Peyer's patch (tissue), 4 donors: ENCODE measurements at places on chromosomes 6 and 20. TPM values are rescaled to one million over a fixed set of nuclear protein-coding genes. Genes with fewer than 3 reads are reported as not detected.
A peak's percentile ranks its signal among the peaks of the same experiment; 100 is the strongest.

The STMND1 gene
- total RNA-seq, result not detected

The ADAM33 gene
- 5.6 TPM for total RNA-seq

The DEFB132 gene
- not detected for total RNA-seq

The SLC17A3 gene
- not detected for total RNA-seq

The SALL4 gene
- 1.7 TPM for total RNA-seq

The ADGRF1 gene
- 7.4 TPM for total RNA-seq

DNA sequence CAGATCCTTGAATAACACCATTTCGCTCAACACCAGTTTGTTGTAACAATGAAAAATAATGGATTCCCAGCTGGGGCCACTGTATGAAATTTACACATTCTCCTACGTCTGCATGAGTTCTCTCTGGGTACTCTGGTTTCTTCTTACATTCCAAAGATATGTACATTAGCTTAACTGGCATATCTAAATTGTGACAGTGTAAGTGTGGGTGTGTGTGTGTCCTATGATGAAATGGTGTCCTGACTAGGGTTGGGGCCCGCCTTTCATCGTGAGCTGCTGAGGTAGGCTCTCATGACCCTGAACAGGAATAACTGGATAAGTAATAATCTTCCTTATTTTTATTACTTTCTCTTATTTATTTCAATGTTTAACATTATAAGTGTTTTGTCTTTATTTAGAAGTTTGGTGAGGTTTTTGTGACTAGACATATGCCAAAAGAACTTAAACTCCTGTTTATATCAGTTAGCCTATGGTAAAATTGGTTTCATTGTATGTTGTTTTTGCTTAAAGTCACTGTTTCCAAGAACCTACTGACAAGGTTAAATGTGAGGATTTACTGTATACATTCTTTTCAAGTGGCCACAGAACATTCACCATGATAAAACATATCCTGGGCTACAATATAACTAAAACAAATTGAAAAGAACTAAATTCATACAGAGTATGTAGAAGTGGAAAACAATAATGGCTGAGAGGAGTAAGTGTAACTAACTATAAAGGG is 42.4 kb downstream of the RBL1 start:
- no peaks in the 10 kb centered on the region for H3K27me3 ChIP-seq
- no peak overlapping the region for H3K27ac ChIP-seq
- no peak for DNase-seq
- no peak overlapping the region for H3K4me3 ChIP-seq
- H3K36me3 ChIP-seq, result no peaks in the 10 kb centered on the region

DNA sequence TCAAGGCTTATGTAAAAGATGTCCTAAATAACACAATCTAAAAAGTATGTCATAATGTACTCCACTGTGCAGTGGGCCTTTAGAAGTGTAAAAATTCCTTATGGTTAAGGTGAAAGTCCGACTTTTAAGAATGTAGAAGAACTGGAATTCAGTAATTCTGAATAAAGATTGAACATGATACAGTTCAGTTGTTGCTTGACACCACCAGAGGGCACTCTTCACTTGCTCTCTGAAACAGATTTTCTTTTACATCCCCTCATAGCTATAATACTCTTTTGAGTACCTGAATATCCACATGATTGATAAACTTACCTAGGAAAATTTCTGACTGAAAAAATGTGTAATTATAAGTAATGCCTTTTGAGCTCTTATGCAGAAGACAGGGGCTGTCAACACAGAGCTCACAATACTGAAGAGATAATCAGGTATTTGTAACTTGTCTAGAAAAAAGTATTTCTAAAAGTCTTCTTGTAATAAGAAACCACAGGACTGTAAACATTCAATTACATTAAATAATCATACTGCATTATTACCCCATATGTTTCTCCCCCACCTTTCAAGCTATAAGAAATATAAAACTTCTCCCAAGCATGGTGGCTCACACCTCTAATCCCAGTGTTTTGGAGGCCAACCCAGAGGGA is 92.1 kb downstream of the POPDC3 start:
- no peak overlapping the region for H3K27ac ChIP-seq
- DNase-seq, result no peak
- H3K27me3 ChIP-seq, result no peaks in the 10 kb centered on the region
- no peaks in the 10 kb centered on the region for H3K36me3 ChIP-seq
- H3K4me1 ChIP-seq, result no peaks in the 10 kb centered on the region

- H3K36me3 ChIP-seq, result no peaks in the 10 kb centered on the region
- H3K27ac ChIP-seq, result no peak overlapping the region
Measured at GRCh38 chr20:63937596-63937995, 18.6 kb downstream of the UCKL1 start.

- no peak overlapping the region for H3K27ac ChIP-seq
- H3K27me3 ChIP-seq, result no peaks in the 10 kb centered on the region
- DNase-seq, result no peak
- no peaks in the 10 kb centered on the region for H3K4me1 ChIP-seq
Measured at GRCh38 chr6:11789744-11790143, 11.1 kb upstream of the ADTRP start.

- H3K4me1 ChIP-seq, result no peaks in the 10 kb centered on the region
- H3K4me3 ChIP-seq, result no peak overlapping the region
- DNase-seq, result no peak
- no peaks in the 10 kb centered on the region for H3K27me3 ChIP-seq
- no peaks in the 10 kb centered on the region for H3K36me3 ChIP-seq
Measured at GRCh38 chr20:37729452-37729851, 35.6 kb downstream of the CTNNBL1 start.

GRCh38 chr6:155341130-155341828 is 27.0 kb upstream of the TFB1M start:
- H3K36me3 ChIP-seq, result no peaks in the 10 kb centered on the region
- no peak overlapping the region for H3K4me3 ChIP-seq
- no peaks in the 10 kb centered on the region for H3K27me3 ChIP-seq

DNA sequence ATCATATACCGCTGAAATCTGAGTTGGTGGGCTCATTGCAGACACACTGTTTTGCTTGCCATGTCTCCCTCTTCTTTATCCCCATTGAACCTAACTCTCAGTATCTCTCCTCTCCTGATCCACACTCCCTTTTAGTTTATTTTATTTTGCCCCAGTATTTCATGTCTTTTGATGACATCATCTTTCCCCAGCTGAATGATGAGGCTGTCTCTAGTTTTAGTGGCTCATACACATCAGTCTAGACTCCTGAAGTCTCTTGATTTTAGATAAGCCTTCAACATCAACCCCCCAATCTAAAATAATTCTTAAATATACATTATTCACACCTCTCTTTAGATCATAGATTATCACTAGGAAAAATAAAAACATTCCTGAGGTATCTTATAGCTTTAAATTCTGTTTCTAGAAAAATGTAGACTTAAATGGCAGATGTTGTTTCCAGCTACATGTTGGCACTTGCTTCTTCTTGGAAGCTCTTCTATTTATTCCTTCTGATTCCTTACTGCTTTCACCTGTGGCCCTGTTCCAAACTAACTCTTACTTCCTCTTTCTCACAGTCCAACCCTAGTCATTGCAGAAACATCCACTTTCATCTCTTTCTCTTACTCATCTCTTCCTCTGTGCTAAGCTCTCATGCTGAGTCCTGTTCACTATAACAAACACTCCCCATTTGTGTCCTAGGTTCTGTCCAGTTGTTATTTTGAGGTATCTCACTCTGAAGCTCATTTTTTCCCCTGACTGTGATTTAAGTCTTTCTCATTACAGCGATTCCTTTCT is 191.9 kb upstream of the SLC35B3 start:
- H3K27ac ChIP-seq, result no peak overlapping the region
- no peaks in the 10 kb centered on the region for H3K4me1 ChIP-seq
- H3K36me3 ChIP-seq, result no peaks in the 10 kb centered on the region
- H3K27me3 ChIP-seq, result no peaks in the 10 kb centered on the region
- H3K4me3 ChIP-seq, result no peak overlapping the region
- DNase-seq, result no peak

GRCh38 chr6:139392794-139393193 is 18.3 kb upstream of the CITED2 start:
- H3K36me3 ChIP-seq, result no peaks in the 10 kb centered on the region
- no peak overlapping the region for H3K4me3 ChIP-seq
- H3K4me1 ChIP-seq, result peaks cover 3% of the 10 kb centered on the region
- no peak for DNase-seq

GRCh38 chr6:88629838-88630494 is 333.5 kb downstream of the RNGTT start:
- H3K4me3 ChIP-seq, result no peak overlapping the region
- no peaks in the 10 kb centered on the region for H3K4me1 ChIP-seq
- no peaks in the 10 kb centered on the region for H3K36me3 ChIP-seq
- H3K27me3 ChIP-seq, result no peaks in the 10 kb centered on the region
- peak; percentile 60 for DNase-seq
- H3K27ac ChIP-seq, result no peak overlapping the region

DNA sequence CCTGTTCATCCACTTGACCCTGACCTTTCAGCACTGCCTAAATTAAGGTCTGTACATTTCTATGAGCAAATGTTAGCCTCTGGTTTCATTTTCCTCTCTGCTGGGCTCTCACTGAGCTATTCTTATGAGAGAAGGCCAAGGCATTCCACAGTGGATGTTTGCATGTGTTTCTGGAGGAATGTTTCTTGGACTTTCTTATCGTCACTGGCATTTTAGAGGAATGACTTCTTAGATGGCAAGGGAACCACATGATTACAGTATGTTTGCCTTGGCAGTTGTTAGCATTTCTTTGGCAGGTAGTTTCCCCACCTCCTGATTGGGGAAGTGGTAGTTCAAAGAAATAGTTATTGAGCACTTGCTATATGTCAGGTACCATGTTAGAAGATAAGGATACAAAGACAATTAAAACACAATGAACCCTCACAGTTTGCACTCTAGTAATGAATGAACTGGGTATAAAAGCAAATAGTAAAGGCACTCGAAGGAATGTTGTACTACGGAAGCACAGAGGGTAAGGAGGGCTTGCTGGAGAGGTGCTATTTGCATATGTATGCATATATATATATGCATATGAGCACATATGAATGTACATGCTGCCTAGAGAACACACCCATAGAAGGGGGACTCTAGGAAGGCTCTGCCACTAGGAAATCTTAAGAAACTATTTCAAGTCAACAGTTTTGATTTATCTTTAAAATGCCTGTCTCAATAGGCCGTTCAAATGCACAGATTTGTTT is 307.4 kb downstream of the EYA4 start:
- no peak for DNase-seq
- H3K27ac ChIP-seq, result no peak overlapping the region
- H3K4me1 ChIP-seq, result no peaks in the 10 kb centered on the region
- H3K27me3 ChIP-seq, result no peaks in the 10 kb centered on the region

DNA sequence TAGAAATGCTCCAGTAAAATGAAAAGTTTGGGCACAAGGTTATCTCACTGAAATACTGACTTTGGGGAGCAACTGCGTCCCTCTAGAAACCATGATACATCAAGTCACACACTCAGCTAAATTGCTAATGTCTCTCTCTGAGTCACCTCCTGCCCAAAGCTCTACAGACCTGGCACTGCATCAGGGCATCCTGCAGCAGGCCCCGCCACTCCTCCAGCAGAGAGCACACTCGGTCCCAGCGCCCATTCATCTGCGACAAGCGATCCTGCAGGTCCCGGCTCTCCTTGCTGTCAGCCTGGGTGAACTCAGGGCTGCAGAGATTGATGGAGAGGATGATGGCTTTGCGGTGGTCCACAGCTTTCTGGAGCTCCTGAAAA is 329.0 kb downstream of the ESR1 start:
- no peaks in the 10 kb centered on the region for H3K27me3 ChIP-seq
- H3K4me3 ChIP-seq, result no peak overlapping the region
- no peak for DNase-seq
- no peaks in the 10 kb centered on the region for H3K4me1 ChIP-seq
- no peaks in the 10 kb centered on the region for H3K36me3 ChIP-seq
